ENCODE measurements at places on chromosomes 2 and 18.

DNA sequence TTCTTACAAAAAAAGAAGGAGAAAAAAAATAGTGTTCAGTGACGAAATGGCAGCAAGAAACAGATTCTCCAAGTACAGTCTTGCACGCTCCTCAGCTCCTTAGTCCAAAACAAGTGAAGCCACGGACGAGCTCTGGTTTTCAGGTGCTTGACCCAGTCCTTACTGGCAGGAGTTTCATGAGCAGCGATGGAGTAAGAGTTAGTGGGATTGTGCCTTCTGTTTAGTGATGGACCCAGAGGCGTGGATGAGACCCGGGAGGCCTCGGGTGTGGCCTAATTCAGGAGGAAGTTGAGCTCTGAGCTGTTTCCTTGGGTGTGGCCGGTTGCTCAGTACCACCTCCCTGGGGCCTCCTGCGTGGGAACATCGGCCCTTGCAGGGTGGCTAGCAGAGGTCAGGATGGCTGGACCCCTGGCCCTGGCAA, 52.0 kb downstream of the KIF5C start:
- no peak for DNase-seq

- DNase-seq: no peak
Measured at GRCh38 chr2:176704282-176704858, 435.1 kb downstream of the MTX2 start.

- DNase-seq: no peak
Measured at GRCh38 chr18:71625556-71626090, 918.5 kb downstream of the CBLN2 start.

DNA sequence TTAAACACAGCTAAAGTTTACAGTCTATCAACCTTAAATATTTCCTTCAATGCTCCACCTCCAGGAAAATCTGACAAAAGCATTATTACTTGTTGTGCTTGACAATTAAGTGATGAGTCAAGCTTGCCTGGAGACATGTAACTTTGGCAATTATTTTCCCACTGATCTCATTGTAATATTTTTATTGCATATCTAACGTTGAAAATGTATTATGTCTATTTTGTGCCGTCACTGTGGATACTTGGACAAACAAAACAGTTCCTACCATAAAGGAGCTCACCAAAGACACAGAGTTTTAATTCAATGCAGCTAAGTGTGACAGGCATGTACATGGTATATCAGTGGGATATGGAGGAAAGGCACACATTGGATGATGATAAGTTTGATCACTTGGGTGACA, 24.7 kb downstream of the RNF103 start:
- no peak for DNase-seq

DNA sequence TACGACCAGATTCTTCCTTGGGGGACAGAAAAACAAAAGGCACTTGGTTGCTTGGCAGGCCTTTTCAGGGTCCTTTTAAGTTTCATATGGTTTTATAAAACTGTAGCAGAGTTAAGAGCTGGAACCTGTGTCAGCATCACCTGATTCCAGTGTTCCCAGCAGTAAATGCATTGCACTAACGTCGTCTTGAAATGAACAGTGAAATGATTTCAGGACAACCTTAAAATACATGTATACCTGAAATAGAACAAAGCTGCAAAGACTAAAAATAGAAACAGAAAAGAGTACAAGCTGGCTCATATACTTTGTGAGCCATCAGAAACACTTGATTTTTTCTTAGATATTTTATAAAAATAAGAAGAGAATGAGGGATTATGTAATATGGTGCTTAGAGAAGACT, 51.9 kb downstream of the ACSL3 start:
- DNase-seq: no peak

Data from stimulated activated CD8-positive, alpha-beta memory T cell treated with anti-CD3 and anti-CD28 coated beads, Interleukin-12 subunit alpha, Interleukin-12 subunit beta, amount 100 ng/mL, for 4 hours (primary cell).